ENCODE measurements at places on chromosomes 4 and X. TPM values are rescaled to one million over a fixed set of nuclear protein-coding genes. Genes with fewer than 3 reads are reported as not detected.

The VCX gene
- not detected for total RNA-seq

The PLXNB3 gene
- 0.48 TPM for total RNA-seq

The SERTM2 gene
- not detected for total RNA-seq

The NUDT6 gene
- 9.0 TPM for total RNA-seq

- peak overlapping the region; percentile 82 for H3K4me3 ChIP-seq
- peak overlapping the region; percentile 89 for H3K27ac ChIP-seq
- H3K27me3 ChIP-seq, result no peaks in the 10 kb centered on the region
- H3K36me3 ChIP-seq, result no peaks in the 10 kb centered on the region
Measured at GRCh38 chrX:66046612-66047235, 6.8 kb upstream of the VSIG4 start.

DNA sequence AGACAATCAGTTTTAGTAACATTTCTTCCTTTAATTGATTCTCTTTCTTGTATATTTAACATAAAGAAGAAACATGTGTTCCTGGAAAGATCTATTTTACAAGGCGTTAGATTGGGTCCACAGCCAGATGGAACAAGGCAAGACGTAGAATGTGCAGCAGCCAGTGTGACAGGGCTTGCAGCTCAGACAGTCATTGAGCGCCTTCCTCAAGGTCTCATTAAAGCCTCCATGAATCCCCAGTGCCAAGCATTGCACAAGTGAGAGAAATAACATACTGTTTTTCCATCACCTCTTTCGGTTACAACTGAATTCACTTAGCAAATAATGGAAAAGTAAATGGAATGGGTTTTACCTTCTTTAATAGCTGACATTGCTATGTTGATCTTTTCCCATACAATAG, 292.5 kb downstream of the USP46 start:
- H3K4me1 ChIP-seq, result no peaks in the 10 kb centered on the region
- H3K27ac ChIP-seq, result no peak overlapping the region
- no peak overlapping the region for H3K4me3 ChIP-seq
- no peaks in the 10 kb centered on the region for H3K36me3 ChIP-seq
- DNase-seq, result no peak

GRCh38 chrX:136616987-136617685, 30.8 kb upstream of the CD40LG start:
- peaks cover 8% of the 10 kb centered on the region for H3K27me3 ChIP-seq
- peak overlapping the region; percentile 68 for H3K27ac ChIP-seq
- no peak overlapping the region for H3K4me3 ChIP-seq
- no peak for DNase-seq
- no peaks in the 10 kb centered on the region for H3K36me3 ChIP-seq
- peaks cover 28% of the 10 kb centered on the region for H3K4me1 ChIP-seq

- H3K27ac ChIP-seq, result no peak overlapping the region
- no peaks in the 10 kb centered on the region for H3K36me3 ChIP-seq
- H3K27me3 ChIP-seq, result peaks cover 17% of the 10 kb centered on the region
- no peak for DNase-seq
Measured at GRCh38 chr4:146916479-146917076, 29.1 kb downstream of the TTC29 start.

- no peaks in the 10 kb centered on the region for H3K4me1 ChIP-seq
- H3K27ac ChIP-seq, result no peak overlapping the region
- DNase-seq, result no peak
- peaks cover 5% of the 10 kb centered on the region for H3K27me3 ChIP-seq
Measured at GRCh38 chr4:164935363-164935762, 42.1 kb downstream of the TRIM61 start.

DNA sequence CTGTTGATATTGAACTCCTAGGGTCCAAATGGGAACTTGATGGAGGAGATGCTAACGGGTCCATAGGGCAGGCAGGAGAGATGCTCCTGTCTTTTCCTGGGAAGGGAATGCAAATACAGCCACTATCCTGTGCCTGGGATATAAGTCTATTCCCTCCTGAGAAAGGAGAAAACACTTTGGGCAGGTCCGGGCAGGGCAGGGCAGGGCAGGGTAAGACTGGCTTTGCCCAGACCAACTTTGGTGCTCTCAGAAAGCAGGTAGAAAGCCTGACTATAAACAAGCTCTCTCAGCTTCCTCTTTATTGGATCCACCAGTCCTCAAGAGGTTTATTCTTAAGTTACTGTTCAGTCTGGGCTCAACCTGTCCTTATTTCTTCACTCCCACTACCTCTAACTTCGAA, 232.3 kb downstream of the PTTG2 start:
- H3K4me3 ChIP-seq, result no peak overlapping the region
- no peak overlapping the region for H3K27ac ChIP-seq
- H3K36me3 ChIP-seq, result peaks cover 9% of the 10 kb centered on the region
- peaks cover 3% of the 10 kb centered on the region for H3K4me1 ChIP-seq
- DNase-seq, result no peak
- no peaks in the 10 kb centered on the region for H3K27me3 ChIP-seq

DNA sequence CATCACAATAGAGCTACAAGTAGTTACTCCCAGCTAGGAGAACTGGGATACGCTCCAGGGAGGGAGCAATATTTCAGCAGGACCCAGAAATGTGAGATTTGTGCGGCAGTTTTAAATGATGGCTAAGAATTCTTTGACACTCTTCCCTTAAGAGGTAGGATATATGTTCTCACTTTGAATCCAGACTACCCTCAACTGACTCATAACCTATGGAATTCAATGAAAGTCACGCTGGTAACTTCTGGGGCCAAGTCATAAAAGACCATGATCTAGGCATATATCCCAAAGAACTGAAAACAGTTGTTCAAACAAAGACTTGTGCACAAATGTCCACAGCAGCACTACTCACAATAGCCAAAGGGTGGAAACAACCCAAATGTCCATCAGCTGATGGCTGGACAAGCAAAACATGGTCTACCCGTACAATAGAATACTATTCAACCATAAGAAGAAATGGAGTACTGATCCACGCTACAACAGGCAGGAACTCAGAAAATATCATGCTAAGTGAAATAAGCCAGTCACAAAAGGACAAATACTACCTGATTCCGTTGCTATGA, 10.5 kb downstream of the CD99L2 start:
- H3K4me1 ChIP-seq, result peaks cover 3% of the 10 kb centered on the region
- H3K4me3 ChIP-seq, result no peak overlapping the region
- H3K27me3 ChIP-seq, result no peaks in the 10 kb centered on the region
- H3K36me3 ChIP-seq, result no peaks in the 10 kb centered on the region

DNA sequence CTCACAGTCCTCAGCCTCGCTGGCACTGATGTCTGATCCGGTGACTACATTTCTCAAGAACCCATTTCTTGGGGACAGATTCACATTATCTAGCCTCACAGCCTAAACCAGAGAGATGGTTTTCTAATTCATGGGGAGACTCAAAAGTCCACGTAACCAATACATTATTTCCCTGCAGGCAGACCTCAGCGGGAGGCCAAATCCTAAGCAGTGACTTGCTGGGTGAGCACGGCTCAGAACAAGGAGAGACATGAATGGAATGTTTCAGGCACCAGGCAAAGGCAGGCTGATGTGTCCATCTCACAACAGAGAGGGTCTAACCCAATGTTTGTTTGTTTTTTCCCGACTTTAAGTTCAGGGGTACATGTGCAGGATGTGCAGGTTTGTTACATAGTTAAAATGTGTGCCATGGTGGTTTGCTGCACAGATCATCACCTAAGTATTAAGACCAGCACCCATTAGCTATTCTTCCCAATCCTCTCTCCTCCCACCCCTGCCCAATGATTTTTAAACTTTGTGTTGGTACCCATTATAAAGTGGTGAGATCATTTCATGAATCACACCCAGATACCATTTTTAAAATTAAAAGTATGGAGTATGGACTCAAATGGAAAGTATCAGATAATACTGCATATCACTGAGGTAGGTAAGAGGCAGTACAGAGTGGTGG, 53.3 kb downstream of the SCD5 start:
- H3K4me1 ChIP-seq, result peaks cover 5% of the 10 kb centered on the region
- no peak for DNase-seq
- H3K36me3 ChIP-seq, result no peaks in the 10 kb centered on the region
- no peak overlapping the region for H3K4me3 ChIP-seq
- no peaks in the 10 kb centered on the region for H3K27me3 ChIP-seq

Data from natural killer cell treated with Interleukin-12 subunit alpha and Interleukin-12 subunit beta and Interleukin-15 and Interleukin-18, amount 100 ng/mL, for 72 hours (primary cell).